ENCODE measurements at places on chromosomes 5 and 9. TPM values are rescaled to one million over a fixed set of nuclear protein-coding genes. Genes with fewer than 3 reads are reported as not detected.

PSAT1 gene
- 68.6 TPM for total RNA-seq

ARL14EPL gene
- not detected for total RNA-seq

PCDHA9 gene
- total RNA-seq, result not detected

PTPN3 gene
- total RNA-seq, result not detected

GRCh38 chr5:143437666-143438273 is 34.3 kb upstream of the NR3C1 start:
- H3K27ac ChIP-seq, result no peak overlapping the region
- no peak for DNase-seq
- no peak overlapping the region for H3K4me3 ChIP-seq
- peaks cover 3% of the 10 kb centered on the region for H3K27me3 ChIP-seq
- H3K36me3 ChIP-seq, result no peaks in the 10 kb centered on the region

DNA sequence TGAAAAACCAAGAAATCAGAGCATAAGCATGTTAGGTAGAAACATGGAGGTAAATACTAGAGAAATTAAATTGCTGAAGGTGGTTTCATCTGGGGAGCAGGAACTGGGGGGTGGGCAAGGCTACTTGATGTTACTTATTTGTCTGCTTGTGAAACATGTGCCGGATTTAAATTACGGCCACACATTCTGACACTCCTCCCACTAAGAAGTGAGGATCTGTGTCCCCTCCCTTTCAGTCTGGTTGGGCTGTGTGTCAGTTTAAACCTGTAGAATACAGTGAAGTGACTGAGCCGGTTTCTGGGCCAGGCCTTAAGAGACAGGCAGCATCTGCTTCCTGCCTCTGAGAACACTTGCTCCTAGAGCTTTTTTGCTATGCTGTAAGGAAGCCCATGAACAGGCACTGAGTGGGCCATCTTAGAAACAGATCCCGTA is 2.3 kb upstream of the IARS1 start:
- DNase-seq, result peak; percentile 14
- H3K36me3 ChIP-seq, result peaks cover 45% of the 10 kb centered on the region
- H3K27ac ChIP-seq, result peak overlapping the region; percentile 61
- H3K4me3 ChIP-seq, result no peak overlapping the region

DNA sequence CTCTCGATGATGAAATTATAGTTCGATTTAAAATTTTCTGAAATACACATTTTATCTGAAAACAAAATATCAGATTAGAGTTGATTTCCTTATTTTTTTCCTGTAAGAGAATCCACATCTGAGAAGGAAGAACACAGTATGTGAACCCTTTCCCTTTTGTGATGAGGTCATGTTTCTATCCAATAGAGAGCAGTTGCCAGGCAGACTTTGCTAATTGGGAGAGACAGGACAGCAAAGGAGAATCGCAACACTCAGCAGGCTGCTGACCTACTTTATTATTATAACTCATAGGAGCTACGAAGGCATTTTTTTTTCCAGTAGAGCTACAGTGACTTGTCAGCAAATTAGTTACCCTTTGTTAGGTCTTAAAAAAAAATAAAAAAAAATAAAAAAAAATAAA is 242.1 kb downstream of the HCN1 start:
- DNase-seq, result no peak
- no peaks in the 10 kb centered on the region for H3K36me3 ChIP-seq
- H3K27ac ChIP-seq, result no peak overlapping the region
- no peaks in the 10 kb centered on the region for H3K27me3 ChIP-seq

GRCh38 chr5:15008476-15008875 is 136.9 kb upstream of the ANKH start:
- H3K4me3 ChIP-seq, result no peak overlapping the region
- H3K27me3 ChIP-seq, result peaks cover 11% of the 10 kb centered on the region
- H3K27ac ChIP-seq, result no peak overlapping the region

DNA sequence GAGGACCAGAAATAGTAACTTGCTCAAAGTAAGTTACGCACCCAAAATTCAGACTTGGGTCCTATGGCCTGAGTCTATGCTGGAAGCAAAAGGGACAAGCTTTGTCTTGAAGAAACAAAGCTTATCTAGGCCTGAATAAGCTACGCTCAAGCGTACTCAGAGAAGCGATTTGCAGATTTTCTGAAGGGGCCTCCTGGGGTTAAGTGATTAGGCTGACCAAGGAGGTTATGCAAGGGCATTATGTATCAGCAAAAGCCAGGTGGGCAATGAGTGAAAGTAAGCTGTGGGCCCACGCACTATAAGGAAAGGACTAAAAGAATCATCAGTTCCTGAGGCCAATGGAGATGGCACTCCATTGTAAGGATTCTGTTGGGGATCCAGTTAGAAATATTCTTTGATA is 122.1 kb downstream of the SNX18 start:
- H3K4me3 ChIP-seq, result no peak overlapping the region
- peaks cover 34% of the 10 kb centered on the region for H3K4me1 ChIP-seq
- H3K27ac ChIP-seq, result no peak overlapping the region
- DNase-seq, result no peak
- H3K36me3 ChIP-seq, result peaks cover 3% of the 10 kb centered on the region

- peaks cover 55% of the 10 kb centered on the region for H3K4me1 ChIP-seq
- H3K4me3 ChIP-seq, result peak overlapping the region; percentile 91
- H3K36me3 ChIP-seq, result peaks cover 9% of the 10 kb centered on the region
- H3K27me3 ChIP-seq, result peaks cover 30% of the 10 kb centered on the region
Observed at GRCh38 chr5:140109759-140110645, 3.9 kb upstream of the PURA start.

DNA sequence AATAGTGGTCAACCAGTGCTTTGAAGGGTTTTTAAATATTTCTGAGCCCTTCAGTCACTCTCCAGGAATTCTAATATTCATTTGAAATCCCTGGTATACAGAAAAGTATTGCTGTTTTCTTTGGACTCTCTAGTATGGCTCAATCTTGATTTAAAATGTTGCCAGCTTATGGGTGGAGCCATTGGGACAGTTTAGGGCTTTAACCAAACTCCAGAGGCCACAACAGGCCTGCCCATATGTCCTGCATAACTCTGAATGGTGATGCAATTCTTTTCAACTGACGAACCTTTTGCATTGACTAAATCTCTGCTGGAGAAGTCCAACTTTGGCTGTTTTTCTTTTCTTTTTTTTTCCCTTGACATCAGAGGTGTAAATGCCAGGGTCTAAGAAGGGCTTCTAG is 10.3 kb upstream of the ANKHD1 start:
- DNase-seq, result no peak
- H3K4me3 ChIP-seq, result no peak overlapping the region
- H3K4me1 ChIP-seq, result no peaks in the 10 kb centered on the region
- H3K27ac ChIP-seq, result no peak overlapping the region
- H3K27me3 ChIP-seq, result no peaks in the 10 kb centered on the region

Measured in activated CD4-positive, alpha-beta T cell treated with anti-CD3 and anti-CD28 coated beads, Interleukin-2, amount 10 ng/mL, durations not matched to agents 7 days and 5 days (primary cell).